A172 (cell line): ENCODE measurements at places on chromosomes 16 and 17. TPM values are rescaled to one million over a fixed set of nuclear protein-coding genes. Genes with fewer than 3 reads are reported as not detected.

GRCh38 chr17:1180958-1181752 lies 1.4 kb upstream of the ABR start:
- DNase-seq = no peak

The FAM20A gene
- total RNA-seq = not detected in 2 replicates

DNA sequence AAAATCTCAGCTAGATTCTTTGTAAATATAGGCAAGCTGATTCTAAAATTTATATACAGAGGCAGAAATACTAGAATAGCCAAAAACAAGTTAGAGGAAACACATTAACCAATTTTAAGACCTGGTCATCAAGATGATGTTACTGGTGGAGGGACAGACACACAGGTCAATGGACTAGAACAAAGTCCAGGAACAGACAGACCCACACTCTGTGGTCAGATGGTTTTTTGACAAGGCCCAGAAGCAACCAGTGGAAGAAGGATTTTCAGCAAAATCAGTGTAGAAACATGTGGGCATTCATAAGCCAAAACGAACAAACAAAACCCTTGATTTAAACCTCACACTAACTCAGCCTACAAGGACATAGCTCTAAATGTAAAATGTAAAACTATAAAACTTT lies 99.7 kb upstream of the METRNL start:
- DNase-seq = no peak

- DNase-seq = no peak
Observed at GRCh38 chr16:88392111-88392510, 9.4 kb downstream of the ZNF469 start.

The CCDC144A gene
- total RNA-seq = 4.0 and 4.4 TPM in 2 replicates
